ENCODE measurements at places on chromosomes 1 and 21.

DNA sequence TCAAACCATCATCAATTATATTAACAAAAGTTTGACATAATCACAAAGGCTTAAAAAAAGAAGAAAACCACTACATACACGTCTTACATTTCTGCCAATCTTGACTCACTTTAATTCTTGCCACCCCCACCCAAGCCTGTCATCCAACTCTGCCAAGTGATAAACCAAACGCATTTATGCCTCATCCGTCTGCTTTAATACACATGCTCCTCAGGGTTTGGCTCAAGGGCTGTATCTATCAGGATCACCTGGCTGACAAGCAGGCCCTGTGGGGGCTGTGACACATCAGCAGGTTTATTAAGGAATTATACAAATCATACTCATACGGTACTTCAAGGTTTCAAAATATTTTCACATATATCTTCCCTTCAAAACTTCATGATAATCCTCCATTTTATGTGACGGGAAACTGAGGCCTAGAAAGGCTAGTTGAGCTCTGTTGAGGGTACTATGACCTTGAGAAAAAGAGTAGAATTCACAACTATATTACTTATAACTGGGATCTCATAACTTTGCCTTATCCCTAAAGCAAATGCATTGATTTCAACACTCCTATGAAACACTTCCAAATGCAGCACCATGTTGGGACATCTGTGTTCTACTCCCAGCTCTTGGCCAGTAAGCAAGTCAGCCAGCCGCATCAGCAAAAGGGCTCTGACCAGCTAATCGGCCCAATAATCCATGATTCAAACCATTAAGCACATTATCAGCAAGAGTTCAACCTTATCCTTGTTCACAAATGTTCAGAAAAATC, 8.7 kb downstream of the SORT1 start:
- no peak for DNase-seq

DNA sequence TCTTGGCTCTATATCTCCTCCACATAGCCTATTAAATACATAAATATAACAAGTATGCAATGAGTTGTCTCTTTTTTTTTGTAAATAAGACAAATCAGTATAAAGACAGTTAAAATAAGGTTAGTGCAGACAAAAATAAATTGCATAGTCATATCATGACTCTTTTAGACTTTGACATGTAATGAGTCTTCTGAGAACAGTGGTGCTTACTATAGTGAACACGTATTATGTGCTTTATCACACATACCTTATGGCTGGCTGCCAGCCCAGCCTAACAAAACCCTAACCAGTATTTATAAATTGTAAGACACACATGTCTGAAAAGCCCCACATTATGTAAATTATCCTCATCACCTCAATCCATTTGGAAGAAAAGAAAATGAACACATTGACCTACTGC, 29.1 kb upstream of the F13B start:
- DNase-seq = no peak

DNA sequence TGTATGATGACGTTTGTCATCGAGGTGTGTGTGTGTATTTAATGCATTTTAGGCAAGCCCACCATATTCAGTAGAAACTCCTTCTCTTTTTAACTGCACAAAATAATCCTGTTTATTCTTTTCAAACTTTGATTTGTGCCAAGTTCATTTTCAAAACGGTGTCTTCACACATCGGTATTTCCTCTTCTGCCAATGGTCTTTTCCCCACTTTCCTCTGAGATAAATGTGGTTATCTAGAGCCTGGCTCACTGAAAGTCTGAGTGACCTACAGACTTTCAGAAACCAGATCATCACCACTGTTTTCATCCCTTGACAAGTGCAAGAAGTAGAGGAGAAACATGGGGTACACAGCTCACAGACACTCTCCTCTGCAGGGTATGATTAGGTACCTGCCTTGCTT, 69.4 kb downstream of the GPATCH2 start:
- DNase-seq = no peak

DNA sequence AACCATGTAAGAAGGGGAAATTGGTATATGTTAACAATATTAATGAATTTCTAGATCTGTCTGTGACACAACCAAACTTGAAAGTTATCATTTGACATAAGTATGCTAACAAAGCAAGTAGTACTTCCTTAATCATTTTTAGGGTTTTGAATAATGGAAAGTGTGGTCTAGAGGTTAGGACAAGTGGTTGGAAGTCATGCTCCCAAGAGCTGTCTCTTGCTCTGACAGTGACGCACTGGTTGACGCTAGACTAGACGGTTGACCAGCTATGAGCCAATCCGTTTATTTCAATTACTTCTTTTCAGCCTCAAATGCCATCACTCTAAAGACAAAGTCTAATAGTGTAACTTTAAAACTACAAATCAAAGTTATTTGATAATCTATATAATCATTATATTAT, 20.7 kb upstream of the RGS1 start:
- no peak for DNase-seq

DNA sequence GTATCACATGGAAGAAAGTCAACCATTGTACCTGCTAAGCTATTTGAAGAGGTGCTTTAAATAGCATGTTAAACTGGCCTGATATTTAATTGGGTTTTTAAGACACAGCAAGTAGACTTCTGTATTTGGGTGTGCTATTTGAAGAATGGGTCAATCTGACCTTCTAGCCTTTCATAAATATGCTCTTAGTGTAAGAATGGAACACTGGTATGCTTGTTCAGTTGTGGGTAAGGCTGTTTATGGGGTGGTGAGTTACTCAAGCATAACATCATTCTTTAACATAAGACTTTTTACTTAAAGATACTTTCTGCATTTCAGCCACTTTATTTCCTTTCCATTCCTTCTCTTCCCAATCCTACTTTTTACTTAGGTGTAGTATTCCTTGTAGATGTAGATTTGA, 21.4 kb downstream of the AHCYL1 start:
- no peak for DNase-seq

GRCh38 chr1:211082824-211083223, 51.1 kb downstream of the KCNH1 start:
- no peak for DNase-seq

DNA sequence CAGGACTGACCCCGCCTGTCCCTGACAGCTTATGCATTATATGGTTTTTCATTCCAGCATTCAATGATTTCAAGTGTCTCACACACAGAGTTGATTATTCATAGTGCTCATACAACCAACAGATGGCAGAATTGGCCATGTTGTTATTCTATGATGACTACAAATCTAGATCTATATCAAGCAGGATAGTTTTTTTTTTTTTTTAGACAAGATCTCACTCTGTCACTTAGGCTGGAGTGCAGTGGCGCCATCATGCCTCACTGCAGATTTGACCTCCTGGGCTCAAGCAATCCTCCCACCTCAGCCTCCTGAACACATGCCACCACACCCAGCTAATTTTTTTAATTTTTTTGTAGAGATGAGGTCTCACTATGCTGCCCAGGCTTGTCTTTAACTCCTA, 40.1 kb upstream of the LRRC8D start:
- DNase-seq = no peak

GRCh38 chr1:2534687-2535441, 4.8 kb upstream of the HES5 start:
- no peak for DNase-seq

DNA sequence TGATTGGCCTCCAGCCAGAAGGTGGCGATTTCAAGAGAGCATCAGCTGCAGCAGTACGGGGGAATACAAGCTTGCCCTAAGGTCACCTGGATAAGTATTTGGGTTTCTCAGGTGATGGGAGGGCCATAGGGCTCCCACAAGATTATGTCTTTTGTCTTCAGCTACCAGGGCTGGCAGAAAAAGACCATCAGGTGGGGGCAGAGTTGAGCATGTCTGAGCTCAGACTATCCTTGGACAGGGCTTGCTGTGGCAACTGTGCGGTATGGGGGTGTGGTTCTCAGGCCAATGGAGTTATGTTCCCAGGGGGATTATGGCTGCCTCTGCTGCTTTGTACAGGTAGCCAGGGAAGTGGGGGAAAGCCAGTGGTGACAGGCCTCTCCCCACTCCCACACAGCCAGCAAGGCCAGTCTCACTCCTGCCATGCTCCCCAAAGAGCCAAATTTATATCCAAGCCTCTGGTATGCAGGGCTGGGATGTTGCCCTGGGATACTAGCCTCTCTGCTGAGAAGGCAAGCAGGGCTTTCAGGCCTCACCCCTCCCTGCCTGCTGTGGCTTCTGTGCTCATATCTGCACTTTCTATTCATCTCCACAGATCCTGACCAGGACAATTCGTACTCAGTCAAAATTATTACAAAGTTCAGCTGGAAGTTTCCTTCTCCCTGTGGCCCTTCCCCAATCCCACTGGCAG, 26.6 kb upstream of the CD84 start:
- DNase-seq = no peak

DNA sequence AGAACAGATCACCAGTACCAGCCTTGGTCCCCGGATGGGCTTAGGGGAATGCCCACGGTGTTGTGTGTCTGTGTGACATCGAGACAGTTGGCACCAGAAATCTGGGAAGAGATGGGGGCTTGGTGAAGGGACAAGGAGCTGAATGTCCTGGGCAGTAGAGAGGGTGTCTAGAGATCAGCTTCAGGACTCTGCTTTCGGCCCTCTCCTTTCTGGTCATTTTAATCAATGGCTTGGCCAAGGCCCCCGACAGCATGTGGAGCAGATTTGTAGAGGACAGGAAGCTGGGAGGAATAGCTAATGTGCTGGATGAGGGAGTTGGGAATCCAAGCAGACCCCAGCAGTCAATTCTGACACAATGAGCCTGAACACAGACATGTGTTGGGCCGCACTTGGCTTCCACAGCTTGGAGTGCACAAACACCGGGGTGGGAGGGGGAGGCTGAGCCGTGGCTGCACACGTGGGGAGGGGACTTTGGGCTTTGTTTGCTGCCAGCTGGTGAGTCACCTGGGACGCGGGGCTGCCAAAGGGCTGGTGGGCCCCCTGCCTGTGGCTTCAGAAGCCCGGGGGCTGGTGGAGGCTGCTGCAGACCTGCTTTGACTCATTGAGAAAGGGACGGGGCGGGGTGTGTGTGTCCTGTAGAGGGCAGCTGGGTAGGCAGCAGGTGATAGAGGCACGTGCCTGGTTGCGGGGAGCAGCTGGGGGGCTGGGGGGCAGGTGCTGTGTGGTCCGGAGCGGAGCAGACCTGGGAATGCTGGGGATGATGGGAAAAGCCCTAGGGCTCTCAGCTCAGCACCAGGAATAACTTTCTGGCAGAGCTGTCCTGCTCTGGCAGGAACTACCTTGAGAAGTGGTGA, 20.9 kb downstream of the SLC1A7 start:
- no peak for DNase-seq

DNA sequence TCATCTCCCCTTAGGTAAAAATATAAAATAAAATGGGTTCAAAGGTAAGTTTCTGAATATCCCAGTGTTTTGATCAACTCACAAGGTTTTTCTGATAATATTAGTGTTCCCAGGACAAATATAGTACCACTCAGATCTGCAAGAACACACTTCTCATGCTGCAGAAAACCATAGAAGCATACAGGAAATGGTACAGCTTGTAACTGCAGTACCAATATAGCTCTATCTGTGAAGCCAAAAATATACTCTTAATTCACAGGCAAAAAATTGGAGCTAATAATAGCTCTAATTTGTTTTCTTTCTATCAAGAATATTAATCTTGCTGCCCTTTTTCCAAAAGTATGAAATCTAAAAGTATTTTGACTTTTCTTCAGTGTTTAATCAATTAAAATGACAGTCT, 13.2 kb downstream of the VPS45 start:
- DNase-seq = no peak

- no peak for DNase-seq
These were observed 184.2 kb downstream of the EIF4G3 start for GRCh38 chr1:20992322-20993056.

GRCh38 chr1:55877437-55878232, 662.5 kb upstream of the USP24 start:
- DNase-seq = no peak
